Fibroblast of skin of left biceps (primary cell): ENCODE measurements at places on chromosomes 13 and 19.

- no peak for DNase-seq
Measured at GRCh38 chr19:39199025-39199424, 2.3 kb downstream of the NCCRP1 start.

DNA sequence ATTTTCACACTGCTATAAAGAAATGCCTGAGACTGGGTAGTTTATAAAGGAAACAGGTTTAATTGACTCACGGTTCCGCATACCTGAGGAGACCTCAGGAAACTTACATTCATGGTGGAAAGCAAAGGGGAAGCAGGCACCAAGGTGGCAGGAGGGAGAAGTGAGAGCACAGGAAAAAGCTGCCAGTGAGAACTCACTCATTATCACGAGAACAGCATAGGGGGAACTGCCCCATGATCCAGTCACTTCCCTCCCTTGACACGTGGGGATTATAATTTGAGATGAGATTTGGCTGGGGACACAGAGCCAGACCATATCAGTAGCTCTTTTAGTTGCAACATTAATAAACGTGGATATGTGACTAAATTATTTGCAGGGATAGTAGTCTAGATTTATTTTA lies 4.3 kb upstream of the KCTD4 start:
- DNase-seq = no peak

DNA sequence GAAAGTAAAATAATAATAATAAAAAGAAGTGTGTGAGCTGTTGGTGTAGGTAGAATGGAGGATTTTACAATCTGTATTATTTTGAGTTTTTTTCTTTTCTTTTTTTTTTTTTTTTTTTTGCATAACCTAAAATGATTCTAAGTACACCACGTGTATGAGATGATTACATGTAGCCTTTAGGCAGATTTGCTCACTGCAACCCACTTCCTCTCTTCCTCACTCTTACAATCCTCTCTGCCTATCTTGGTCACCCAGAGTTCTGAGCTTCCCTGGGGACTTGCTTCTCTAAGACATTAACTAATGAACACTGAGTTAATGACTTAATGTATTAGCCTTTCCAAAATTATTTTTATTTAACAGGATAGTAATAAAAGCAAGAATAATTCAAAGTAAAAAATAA lies 1169.6 kb downstream of the EFNB2 start:
- no peak for DNase-seq

- DNase-seq = no peak
Measured at GRCh38 chr19:16026131-16026530, 50.2 kb upstream of the TPM4 start.

- DNase-seq = no peak
Measured at GRCh38 chr19:57110592-57111328, 9.0 kb upstream of the USP29 start.

DNA sequence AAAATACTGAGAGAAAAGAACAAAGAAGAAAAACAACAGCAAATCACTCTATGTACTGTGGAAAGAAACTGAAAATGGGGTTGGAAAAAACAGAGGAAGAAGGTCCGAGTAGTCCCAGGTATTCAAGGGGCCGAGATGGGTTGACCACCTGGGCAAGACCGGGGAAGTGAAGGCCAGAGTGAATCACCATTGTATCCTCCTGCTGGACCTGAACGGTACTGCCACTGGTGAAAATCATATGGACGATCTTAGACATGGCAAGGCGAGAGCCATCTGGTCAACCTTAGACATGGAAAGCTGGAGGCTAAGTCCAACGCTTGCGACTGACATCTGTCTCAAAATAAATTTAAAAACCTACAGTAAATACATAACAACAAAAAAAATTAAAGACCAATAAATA lies 44.4 kb upstream of the ZNF91 start:
- no peak for DNase-seq
